ENCODE measurements at places on chromosomes 1 and 21. TPM values are rescaled to one million over a fixed set of nuclear protein-coding genes. Genes with fewer than 3 reads are reported as not detected.

The SYT6 gene
- not detected for total RNA-seq

The GRIK3 gene
- not detected for total RNA-seq

The SPATA46 gene
- not detected for total RNA-seq

The SLC9C2 gene
- not detected for total RNA-seq

The NPR1 gene
- total RNA-seq = 6.7 TPM

The FNDC10 gene
- total RNA-seq = 0.15 TPM

The NMNAT2 gene
- total RNA-seq = under 0.01 TPM

The PEAR1 gene
- total RNA-seq = 8.1 TPM

The SYNC gene
- 9.1 TPM for total RNA-seq

The HES3 gene
- total RNA-seq = not detected

The VAMP4 gene
- total RNA-seq = 6.8 TPM

The WNT3A gene
- total RNA-seq = not detected

The PDIK1L gene
- 4.5 TPM for total RNA-seq

The CHI3L2 gene
- not detected for total RNA-seq

The PAPPA2 gene
- total RNA-seq = under 0.01 TPM
